ENCODE measurements at places on chromosomes 2 and 18.
A peak's percentile ranks its signal among the peaks of the same experiment; 100 is the strongest.

GRCh38 chr18:56748698-56749268 lies 97.6 kb downstream of the WDR7 start:
- peak; percentile 11 for DNase-seq

GRCh38 chr2:146295080-146295670 lies 1549.7 kb upstream of the ACVR2A start:
- DNase-seq: no peak

- no peak for DNase-seq
Observed at GRCh38 chr2:240349133-240350005, 86.1 kb upstream of the GPC1 start.

DNA sequence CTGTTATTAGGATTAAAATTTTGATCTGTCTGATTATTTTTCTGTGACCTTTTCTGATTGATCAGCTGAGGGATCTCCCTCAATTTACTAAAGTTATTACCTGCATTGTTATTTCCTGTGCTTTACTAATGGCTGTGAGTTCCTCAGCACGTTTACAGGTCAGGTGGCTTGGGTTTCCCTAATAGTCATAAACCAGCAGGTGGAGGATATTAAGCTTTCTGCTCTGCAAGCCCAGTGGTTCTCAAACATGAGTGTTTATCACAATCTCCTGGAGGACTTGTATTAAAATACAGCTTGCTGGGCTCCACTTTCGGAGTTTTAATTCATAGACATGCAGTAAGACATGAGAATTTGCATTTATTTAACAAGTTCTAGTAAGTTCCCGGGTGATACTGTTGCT lies 22.4 kb upstream of the UGP2 start:
- no peak for DNase-seq

- peak; percentile 42 for DNase-seq
Observed at GRCh38 chr18:2547477-2548087, 23.7 kb downstream of the METTL4 start.

- peak; percentile 76 for DNase-seq
Observed at GRCh38 chr2:214987261-214987660, 151.2 kb downstream of the ABCA12 start.

- DNase-seq: no peak
Observed at GRCh38 chr18:77133835-77134496, 1.4 kb upstream of the MBP start.

GRCh38 chr18:49626842-49627467 lies 65.1 kb downstream of the LIPG start:
- DNase-seq: no peak

GRCh38 chr2:197298609-197299008 lies 12.0 kb downstream of the ANKRD44 start:
- DNase-seq: no peak

- DNase-seq: no peak
Observed at GRCh38 chr18:56112013-56112749, 524.2 kb upstream of the TCF4 start.

GRCh38 chr2:144567745-144568144 lies 47.8 kb upstream of the ZEB2 start:
- no peak for DNase-seq

Measured in NCI-H446 (cell line).